ENCODE measurements at places on chromosomes 12 and 14.

DNA sequence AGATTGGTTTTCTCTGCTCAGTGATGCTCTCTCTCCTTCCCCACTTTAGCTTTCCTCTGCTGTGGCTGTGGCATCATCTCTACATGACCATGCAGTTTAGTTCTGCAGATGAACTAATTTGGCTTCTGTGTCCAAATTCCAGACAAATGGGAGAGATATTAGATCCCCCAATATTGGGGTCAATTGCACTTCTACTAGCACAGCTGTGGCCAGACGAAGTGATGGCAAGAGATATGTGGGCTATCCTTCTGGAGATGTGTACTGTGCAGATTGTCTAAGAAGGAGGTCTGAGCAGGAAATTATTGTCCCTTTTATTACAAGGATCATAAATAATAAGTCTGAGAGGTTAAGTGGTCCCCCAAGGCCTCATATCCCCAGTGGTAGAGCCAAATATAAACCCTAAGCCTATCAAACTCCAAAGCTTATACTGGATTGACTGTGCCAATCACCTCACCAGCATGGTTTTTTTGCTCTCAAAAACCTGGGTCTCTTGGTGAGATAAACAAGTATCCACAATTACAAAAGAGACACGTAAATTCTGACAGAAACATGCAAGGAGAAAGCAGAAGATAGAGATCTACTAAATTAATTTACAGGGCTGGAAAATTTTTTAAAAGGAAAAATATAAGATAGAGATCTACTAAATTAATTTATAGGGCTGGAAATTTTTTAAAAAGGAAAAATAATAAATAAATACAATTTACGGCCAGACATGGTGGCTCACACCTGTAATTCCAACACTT, 29.1 kb upstream of the GCH1 start:
- no peak for DNase-seq

- no peak for DNase-seq
Measured at GRCh38 chr14:63413009-63413408, 94.3 kb upstream of the GPHB5 start.

GRCh38 chr12:126487431-126487980, 1422.3 kb downstream of the AACS start:
- no peak for DNase-seq

DNA sequence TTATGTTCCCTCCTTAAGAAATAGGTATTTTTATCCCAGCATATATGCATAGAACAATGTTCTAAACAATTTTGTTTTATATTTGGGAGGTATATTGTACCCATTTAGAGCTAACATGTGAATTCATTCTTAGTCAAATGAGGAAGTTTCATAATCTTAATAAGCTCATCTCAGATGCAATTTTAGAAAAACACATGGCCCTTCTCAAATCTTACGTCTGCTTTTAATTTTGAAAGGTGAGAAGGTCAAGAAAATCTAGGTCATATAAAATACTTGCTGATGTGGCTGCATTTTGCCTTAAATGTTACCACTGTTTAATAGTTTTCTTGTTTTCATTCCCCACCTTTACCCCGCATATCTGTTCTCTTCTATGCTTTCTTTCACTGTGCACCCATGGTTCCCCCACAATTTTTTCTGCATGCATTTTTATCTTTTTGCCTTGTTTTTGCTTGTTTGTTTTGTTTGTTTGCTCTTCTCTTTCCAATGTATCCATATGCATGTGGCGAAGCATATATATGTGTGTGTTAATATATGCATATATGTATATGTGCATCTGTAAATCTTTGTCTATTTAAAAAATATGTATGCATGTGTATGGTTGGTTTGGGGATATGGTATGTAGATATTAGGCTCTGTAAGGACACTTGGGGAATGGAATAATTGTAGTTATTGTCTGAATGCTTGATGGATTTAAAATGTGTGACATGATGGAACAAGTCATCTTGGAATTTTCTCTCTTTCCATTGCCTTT, 317.1 kb downstream of the BCAT1 start:
- DNase-seq = no peak
